HCT116 (cell line): ENCODE measurements at places on chromosomes 1 and 21. TPM values are rescaled to one million over a fixed set of nuclear protein-coding genes. Genes with fewer than 3 reads are reported as not detected.

DNA sequence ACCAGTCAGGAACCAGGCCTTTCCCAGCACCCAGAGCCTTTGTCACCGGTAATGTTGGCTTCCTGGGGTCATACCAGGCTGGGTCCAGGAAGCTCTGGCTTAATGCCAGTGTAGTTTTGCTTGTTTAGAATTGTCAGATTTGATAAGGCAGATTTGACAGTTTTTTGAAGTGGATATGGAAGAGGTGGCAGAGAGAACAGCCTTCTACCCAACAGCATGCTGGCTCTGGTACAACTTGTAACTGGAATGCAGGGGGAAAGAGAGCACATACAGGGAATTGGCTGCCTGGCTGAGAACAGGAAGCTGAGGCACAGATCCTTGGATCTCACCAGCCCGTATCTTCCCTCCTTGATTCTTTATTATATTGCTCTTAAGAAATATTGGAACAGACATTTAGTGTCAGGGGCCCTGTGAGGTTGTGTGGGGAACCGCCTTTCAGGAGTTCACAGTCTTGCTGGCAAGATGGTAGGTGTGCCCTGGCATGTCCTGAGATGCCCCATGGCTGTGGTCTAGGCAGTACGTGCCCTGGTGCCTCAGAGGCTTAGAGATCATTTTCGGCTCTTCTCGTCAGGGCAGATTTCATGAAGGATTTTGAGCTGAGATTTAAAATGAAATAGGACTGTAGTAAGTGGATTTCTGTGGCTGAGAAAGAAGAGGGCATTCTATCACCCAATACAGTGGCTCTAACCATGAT, 227.0 kb downstream of the PBX1 start:
- no peak overlapping the region for H3K4me3 ChIP-seq
- H3K4me1 ChIP-seq = peaks cover 28% of the 10 kb centered on the region
- peak overlapping the region; percentile 32; the same call in 1 of the 2 replicates for H3K27ac ChIP-seq
- no peak for DNase-seq
- no peaks in the 10 kb centered on the region for H3K27me3 ChIP-seq

GRCh38 chr1:95614197-95614596, 380.2 kb downstream of the RWDD3 start:
- H3K27ac ChIP-seq = no peak overlapping the region
- H3K27me3 ChIP-seq = no peaks in the 10 kb centered on the region; the same call in 1 of the 2 replicates
- no peak overlapping the region for H3K4me3 ChIP-seq
- no peaks in the 10 kb centered on the region for H3K4me1 ChIP-seq

- peak overlapping the region; percentile 71 for H3K27ac ChIP-seq
- no peak for DNase-seq
- no peaks in the 10 kb centered on the region for H3K27me3 ChIP-seq
- peaks cover 31% of the 10 kb centered on the region for H3K4me1 ChIP-seq
- H3K36me3 ChIP-seq = peaks cover 2% of the 10 kb centered on the region; the same call in 1 of the 2 replicates
- peak overlapping the region; percentile 51 for H3K4me3 ChIP-seq
Observed at GRCh38 chr1:46246548-46247435, 771 bp upstream of the RAD54L start.

DNA sequence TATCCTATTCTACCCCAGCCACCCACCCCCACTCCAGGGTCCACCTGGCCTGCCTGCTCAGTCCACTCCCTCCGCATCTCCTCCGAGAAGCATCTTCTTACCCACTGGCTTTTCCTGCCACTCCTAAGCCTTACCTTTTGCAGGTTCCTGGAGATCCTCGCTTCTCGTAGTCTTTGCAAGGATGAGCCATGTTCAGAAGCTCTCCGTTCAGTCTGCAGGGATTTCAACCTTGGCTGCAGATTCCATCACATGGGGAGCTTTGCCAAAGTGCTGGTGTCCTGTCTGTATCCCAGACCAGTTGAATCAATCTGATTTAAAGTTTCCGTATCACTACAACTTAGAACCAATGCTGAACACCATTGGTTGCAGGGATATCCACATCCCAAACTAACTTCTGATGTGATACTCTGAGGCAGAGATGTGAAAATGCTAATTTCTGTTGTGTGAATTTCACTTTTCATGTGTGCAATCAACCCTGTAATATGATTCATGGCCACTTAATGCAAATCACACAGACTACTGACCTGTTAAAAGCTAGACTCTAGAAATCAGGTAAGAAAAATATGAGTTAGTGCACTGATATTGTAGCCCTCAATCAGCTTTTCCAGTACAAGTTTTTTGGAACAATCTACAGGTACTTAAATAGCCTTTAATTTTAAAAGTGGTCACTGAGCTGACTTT, 61.9 kb downstream of the CAPN2 start:
- H3K27ac ChIP-seq = no peak overlapping the region
- DNase-seq = no peak
- H3K27me3 ChIP-seq = no peaks in the 10 kb centered on the region
- H3K36me3 ChIP-seq = peaks cover 48% of the 10 kb centered on the region; the same call in 1 of the 2 replicates
- no peak overlapping the region for H3K4me3 ChIP-seq
- peaks cover 24% of the 10 kb centered on the region for H3K4me1 ChIP-seq

DNA sequence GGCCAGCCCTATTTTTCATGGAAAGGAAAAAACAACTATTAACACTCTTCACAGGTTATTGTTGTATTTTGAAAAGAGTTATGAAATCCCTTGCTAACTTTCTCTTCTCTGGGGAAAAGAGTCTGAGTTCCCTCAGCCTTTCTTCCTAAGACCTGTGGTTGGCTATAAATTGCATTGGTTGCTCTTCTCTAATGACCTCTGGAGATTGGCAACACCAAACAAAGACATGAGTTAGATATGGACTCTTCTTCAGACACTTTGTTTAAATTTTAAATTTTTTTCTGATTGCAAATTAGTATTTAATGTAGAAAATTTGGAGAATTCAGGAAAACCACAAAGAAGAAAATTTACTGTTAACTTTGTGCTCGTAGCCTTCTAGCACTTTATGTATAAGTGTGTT, 275.7 kb downstream of the PBX1 start:
- H3K27ac ChIP-seq = no peak overlapping the region
- no peaks in the 10 kb centered on the region for H3K36me3 ChIP-seq
- no peaks in the 10 kb centered on the region for H3K27me3 ChIP-seq
- no peak overlapping the region for H3K4me3 ChIP-seq
- no peaks in the 10 kb centered on the region for H3K4me1 ChIP-seq

DNA sequence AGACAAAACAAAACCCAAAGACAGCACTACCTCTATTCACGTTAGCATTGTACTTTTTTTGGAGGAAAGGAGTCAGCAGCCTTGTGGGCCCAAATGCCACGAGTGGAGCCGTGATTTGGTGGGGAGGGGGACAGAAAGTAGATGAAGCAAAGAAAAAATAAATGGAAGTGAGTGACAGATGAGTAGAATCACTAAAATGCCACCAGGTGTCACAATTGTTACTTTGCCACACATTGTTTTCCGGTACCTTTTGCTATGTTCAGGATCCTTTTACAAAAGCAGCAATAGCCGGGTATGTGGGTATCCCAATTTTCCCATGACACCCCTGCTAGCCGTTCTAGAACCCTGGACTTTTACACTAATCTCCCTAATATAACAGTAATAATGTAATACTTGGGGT, 85.0 kb upstream of the AK4 start:
- no peak overlapping the region for H3K4me3 ChIP-seq
- H3K4me1 ChIP-seq = peaks cover 12% of the 10 kb centered on the region
- H3K36me3 ChIP-seq = no peaks in the 10 kb centered on the region
- H3K27me3 ChIP-seq = no peaks in the 10 kb centered on the region

GRCh38 chr1:85983316-85983715, 173.3 kb downstream of the COL24A1 start:
- no peak overlapping the region for H3K27ac ChIP-seq
- no peaks in the 10 kb centered on the region for H3K4me1 ChIP-seq
- H3K27me3 ChIP-seq = no peaks in the 10 kb centered on the region
- no peak for DNase-seq
- H3K4me3 ChIP-seq = no peak overlapping the region
- no peaks in the 10 kb centered on the region for H3K36me3 ChIP-seq

DNA sequence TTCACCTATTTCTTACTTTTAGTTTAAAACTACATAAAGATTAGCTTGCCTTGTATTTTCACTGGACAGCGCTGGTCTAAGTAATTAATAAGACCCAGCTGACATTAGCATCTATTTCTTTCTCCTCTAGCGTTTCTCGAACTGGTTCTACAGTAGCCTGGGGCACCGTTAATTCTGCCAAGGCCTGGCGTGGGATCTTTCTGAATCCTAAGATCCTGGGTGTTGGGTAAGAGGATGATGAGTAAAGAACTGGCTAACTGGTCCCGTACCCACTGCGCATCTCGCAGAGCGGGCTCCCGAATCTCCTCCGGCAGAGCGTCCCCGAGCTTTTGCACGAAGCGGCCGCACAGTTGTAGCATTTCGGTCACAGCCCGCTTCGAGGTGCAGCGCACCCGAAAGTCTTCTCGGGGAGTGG, 309 bp downstream of the NSL1 start:
- H3K4me3 ChIP-seq = peak overlapping the region; percentile 92
- peak overlapping the region; percentile 74 for H3K27ac ChIP-seq
- no peaks in the 10 kb centered on the region; the same call in 1 of the 2 replicates for H3K36me3 ChIP-seq
- H3K4me1 ChIP-seq = peaks cover 21% of the 10 kb centered on the region

- no peak for DNase-seq
- no peaks in the 10 kb centered on the region for H3K36me3 ChIP-seq
- H3K4me1 ChIP-seq = peaks cover 6% of the 10 kb centered on the region; the same call in 1 of the 2 replicates
- no peaks in the 10 kb centered on the region for H3K27me3 ChIP-seq
- H3K27ac ChIP-seq = no peak overlapping the region
Observed at GRCh38 chr1:87787551-87787950, 458.9 kb downstream of the LMO4 start.

- DNase-seq = no peak
- H3K4me3 ChIP-seq = no peak overlapping the region
- peaks cover 21% of the 10 kb centered on the region for H3K27me3 ChIP-seq
- no peaks in the 10 kb centered on the region for H3K36me3 ChIP-seq
- no peaks in the 10 kb centered on the region for H3K4me1 ChIP-seq
- no peak overlapping the region for H3K27ac ChIP-seq
Observed at GRCh38 chr1:37036667-37037053, 2.3 kb upstream of the GRIK3 start.

GRCh38 chr1:51535006-51535592, 16.0 kb upstream of the EPS15 start:
- no peaks in the 10 kb centered on the region for H3K36me3 ChIP-seq
- peaks cover 16% of the 10 kb centered on the region for H3K4me1 ChIP-seq
- no peaks in the 10 kb centered on the region for H3K27me3 ChIP-seq
- peak; percentile 39 for DNase-seq

GRCh38 chr1:56403321-56403720, 176.0 kb downstream of the PLPP3 start:
- 0 out of 2 replicates have a peak, but pooled peaks cover 2% of the 10 kb centered on the region for H3K27me3 ChIP-seq
- no peaks in the 10 kb centered on the region for H3K4me1 ChIP-seq
- H3K27ac ChIP-seq = no peak overlapping the region
- H3K36me3 ChIP-seq = no peaks in the 10 kb centered on the region
- no peak overlapping the region for H3K4me3 ChIP-seq

- H3K27ac ChIP-seq = no peak overlapping the region
- no peak for DNase-seq
- H3K4me1 ChIP-seq = no peaks in the 10 kb centered on the region
- H3K36me3 ChIP-seq = no peaks in the 10 kb centered on the region
Observed at GRCh38 chr1:5743435-5744095, 248.7 kb downstream of the NPHP4 start.

DNA sequence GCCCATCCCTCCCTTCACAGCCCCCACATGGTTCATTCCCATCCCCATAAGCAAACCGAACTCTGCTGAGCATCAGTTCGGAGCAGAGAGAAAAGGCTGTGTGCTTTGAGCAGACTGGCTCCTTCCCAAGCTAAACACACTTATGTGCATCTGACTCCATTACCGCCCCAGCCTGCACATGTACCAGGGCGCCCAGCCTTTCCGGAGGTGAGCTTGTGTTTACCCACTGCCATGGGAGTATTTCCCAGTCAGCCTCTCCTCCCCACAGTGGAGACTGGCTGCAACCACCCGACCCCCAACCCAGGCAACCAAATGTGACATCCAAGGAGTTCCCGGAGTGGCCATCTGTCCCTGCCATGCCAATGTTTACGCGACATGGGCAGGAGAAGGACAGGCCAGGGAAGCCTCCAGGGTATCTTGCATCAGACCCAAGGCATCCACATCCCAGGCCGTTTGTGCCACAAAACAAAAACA, 9.4 kb downstream of the TIAM1 start:
- peaks cover 27% of the 10 kb centered on the region for H3K4me1 ChIP-seq
- no peak overlapping the region for H3K4me3 ChIP-seq
- H3K36me3 ChIP-seq = no peaks in the 10 kb centered on the region
- no peak for DNase-seq
- H3K27me3 ChIP-seq = no peaks in the 10 kb centered on the region

DNA sequence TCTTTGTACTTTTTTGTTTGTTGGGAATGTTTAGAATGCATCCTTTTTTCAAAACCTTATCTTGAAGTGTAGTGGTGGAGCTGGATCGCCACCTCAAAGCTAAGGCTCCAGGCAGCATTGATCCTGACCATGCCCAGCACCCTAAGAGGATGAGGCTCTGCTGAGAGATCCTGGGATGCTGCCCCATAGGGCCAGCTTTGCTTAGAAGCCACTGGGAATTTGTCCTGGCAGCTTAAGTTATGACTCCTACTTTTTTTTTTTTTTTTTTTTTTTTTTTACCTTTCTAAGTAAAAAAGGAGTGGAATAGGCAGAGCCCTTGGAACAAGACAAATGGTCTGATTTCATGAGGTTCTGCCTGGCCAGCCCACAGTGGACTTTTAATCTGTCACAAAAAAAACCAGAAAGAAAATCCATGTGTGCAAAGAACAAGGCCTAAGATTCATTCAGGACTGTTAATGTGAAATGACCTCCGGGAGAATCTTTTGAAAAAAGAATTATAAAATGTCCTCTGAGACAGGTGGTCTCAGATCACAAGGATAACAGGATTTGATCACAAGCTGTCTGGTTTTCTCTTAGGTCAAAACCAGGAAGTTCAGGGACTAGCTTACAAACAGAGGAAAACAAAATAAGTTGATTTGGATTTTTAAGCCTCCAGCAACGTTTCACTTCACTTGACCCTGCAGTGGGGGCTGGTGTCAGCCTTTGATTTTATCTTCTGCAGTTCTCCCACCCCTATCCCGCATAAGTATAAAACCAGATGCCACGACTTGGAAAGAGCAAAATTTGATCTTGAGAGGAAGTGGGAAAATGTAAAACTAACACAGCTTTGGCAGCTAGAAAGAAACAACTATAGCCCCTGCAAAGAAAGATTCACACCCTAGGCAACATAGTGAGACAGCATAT, 25.9 kb upstream of the RAP1A start:
- H3K36me3 ChIP-seq = no peaks in the 10 kb centered on the region
- H3K27ac ChIP-seq = peak overlapping the region; percentile 40; the same call in 1 of the 2 replicates
- DNase-seq = no peak
- peaks cover 20% of the 10 kb centered on the region for H3K4me1 ChIP-seq

Gene RBP7
- 45.6 TPM for total RNA-seq

Gene SPRR3
- not detected for total RNA-seq

Gene INSRR
- not detected for total RNA-seq

Gene VWA5B1
- total RNA-seq = not detected
